ENCODE measurements at places on chromosomes 16 and 17.

DNA sequence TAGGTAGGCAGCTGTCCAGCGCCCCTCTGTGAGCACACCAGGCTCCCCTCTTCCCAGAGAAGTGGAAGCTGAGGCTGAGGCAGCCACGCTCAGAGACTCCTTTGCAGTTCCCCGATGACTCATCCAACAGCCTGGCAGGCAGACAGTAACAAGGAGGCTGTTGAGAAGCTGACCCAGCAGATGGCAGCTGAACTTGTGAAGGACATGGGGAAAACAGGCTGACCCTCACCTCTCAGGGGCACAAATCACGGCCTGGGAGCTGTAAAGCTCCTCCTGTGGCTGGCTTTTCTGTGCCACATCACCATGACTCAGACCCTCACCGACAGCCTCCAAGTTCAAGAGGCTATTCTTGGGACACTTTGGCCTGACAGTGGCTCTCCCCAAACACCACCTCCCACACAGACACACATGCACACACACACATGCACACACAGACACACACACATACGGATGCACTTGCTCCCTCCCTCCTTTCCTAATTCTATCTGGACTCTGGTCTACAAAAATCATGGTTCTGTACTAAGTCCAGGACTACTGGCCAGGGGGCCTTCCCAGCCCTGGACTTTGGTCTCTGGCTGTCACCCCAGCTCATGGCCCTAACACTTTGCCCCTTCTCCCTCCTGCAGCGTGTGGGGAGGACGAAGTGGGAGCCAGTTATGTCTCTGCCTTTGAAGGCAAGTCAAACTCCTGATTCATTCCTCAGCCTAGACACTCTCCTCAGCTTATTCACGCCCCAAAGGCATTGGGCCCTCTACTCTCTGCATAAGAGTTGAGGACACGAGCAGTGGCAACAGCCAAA is 23.2 kb downstream of the MAP3K14 start:
- DNase-seq, result peak; percentile 87

DNA sequence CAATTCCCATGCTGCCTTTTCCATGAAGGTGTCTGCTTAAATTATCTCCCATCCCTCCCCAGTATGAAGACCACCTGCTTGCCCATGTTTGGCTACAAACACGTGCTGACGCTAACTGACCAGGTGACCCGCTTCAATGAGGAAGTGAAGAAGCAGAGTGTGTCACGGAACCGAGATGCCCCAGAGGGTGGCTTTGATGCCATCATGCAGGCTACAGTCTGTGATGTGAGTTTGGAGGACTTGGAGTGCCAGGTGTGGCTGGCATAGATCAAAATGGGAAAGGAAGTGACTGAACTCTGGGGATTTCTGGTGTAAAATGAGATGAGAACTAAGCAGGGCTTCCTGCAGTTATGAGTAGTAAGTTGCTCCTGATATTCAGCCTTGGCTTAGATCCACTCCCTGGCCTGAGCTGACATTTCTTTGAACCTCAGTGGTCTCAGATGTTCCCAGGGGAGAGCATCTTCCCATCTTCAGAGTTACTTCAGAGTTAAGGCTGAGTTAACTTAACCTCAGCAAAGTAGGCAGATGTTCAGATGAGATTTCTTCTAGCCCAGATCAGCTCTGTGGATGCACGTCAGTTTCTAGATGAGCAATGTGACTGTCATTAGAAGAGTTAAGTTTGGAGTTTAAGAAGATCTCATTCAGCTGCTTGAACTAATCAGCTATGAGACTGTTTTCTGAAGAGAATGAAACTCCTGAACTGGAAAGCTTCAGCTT is 32.7 kb downstream of the ITGB3 start:
- no peak for DNase-seq

DNA sequence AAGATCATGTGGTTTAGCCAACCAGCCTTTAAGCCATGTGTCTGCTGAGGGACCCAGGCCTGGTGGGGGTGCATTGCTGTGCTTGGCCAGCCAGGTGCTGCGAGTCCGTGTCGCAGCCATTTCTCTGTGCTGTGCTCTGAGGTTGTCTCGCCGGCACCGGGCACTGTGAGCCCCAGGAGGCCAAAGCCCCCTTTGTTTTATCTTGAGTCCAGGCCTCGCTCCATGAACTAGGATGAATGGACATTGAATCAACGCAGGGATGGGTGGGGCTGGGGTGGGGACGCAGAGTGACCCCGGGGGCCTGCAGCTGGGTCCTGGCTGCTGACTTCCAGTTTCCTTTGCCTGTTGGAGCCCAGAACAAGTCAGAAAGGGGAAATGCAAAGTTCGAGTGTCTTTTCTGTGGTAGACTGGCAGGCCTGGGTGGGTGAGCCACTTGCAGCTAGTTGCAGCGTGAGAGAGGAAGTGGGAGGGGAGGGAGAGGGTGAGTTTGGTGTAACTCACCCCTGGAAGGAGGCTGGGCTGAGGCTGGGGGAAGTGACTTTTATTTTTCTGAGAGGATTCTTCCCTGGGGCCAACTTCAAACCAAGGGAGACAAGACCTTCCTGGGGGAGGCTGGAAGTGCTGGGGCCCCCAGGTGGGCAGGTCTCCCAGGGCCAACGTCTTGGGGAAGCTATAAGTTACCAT is 324.7 kb downstream of the SEC14L1 start:
- peak; percentile 82 for DNase-seq

DNA sequence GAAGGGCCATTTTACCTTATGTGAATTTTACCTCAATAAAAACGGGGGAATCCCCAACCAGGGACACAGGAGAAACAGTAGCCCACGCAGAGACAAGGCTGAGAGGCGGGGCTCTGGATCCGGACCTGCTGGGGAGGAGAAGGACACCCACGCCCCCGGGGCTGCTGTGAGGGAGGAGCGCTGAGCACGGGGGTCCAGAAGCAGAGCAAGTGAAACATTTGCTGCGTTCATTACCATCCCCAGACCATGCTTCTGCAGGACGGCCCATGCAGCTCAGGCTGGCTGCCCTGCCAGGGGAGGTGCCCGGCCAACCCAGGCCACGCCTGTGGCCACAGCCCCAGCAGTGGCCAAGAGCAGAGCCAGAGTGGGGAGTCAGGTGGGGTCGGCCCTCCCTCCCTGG is 50.0 kb downstream of the KCNJ18 start:
- DNase-seq, result no peak

DNA sequence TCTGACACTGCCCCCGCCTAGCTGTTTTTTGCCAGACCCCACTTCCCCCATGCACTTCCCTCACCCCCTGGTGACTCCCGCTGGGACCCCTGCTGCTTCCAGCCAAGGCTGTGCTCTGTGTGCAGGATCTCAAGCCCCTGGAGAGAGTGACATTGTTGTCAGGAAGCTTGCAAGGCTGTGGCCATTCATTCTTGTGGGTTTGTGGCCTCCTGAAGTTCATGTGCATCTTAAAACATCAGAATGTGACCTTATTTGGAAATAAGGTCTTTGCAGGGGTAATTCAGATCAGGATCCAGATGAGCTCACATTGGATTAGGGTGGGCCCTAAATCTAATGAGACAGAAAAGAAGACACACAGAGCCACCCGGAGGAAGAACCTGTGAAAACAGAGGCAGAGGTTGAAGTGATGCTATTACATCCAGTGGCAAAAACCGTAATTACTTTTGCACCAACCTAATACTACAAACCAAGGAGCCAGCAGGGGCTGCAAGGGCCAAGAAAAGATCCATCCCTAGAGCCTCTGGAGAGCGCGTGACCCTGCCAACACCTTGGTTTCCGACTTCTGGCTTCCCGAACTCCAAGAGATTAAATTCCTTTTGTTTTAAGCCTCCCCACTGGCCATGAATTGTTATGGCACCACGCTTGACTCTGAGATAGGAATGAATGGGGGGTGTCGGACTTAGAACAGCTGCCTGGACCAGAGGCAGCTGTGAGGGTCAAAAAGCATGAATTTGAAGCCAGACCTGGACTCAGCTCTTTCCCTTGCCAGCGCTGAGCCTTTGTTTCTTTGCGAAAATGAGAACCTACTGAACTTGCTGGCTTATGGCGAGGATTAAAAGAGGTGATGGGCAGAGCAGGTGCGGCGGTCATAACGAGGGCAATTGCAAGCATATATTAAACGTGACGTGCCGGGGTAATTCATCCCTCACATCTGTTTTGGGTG is 75.5 kb downstream of the BMERB1 start:
- DNase-seq, result no peak

- no peak for DNase-seq
Measured at GRCh38 chr17:67685351-67685750, 32.4 kb upstream of the NOL11 start.

GRCh38 chr17:74485022-74485743 is 18.7 kb downstream of the CD300A start:
- DNase-seq, result no peak

- no peak for DNase-seq
Measured at GRCh38 chr16:71826533-71827017, 17.9 kb upstream of the AP1G1 start.

GRCh38 chr16:50265260-50265659 is 1.1 kb upstream of the ADCY7 start:
- no peak for DNase-seq

DNA sequence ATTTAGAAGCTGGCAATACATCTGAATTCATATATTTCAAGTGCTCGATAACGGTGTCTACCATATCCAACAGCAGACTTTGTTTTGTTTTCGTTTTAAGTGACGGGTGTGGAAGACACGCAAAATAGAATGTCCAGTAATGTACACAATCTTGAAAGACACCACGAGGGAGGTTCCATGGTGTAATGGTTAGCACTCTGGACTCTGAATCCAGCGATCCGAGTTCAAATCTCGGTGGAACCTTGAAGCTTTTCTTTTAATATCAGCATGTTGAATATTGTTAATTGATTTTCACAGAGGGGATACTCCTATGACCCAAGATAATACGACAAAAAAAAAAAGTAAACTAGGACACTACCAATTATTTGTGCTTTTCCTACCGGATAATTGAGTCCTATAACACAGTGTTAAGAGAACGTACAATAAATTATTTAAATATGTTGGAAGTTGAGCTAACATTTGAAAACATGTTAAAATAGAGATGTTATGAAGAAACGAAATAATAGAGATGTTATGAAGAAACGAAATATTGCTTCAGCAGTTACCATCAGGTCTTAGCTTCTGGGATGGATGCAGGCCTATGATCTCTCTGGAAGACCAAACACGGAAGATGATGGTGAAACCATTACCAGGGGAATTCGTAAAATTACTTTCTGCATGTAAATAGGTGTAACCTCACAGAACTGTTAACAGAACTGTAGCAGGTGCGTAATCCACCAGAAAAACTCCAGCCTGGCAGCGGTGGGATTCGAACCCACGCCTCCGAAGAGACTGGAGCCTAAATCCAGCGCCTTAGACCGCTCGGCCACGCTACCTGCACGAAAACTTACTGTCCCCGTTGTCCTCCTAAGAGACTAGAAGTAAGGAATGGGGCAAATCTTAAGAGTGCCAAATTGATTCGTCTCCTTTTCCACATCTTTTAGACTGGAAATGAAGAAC is 1.5 kb upstream of the ALOXE3 start:
- DNase-seq, result peak; percentile 97

GRCh38 chr16:726438-727290 is at the start of the genes CCDC78 and HAGHL:
TSS of gene CCDC78 (minus strand) at chr16:726443. CDS start at chr16:726367, 76 bp downstream.
TSS of gene HAGHL (plus strand) at chr16:727106. CDS start at chr16:727510, 404 bp downstream.
- DNase-seq, result peak; percentile 37

- no peak for DNase-seq
Measured at GRCh38 chr17:68544111-68544915, 32.1 kb downstream of the PRKAR1A start.

DNA sequence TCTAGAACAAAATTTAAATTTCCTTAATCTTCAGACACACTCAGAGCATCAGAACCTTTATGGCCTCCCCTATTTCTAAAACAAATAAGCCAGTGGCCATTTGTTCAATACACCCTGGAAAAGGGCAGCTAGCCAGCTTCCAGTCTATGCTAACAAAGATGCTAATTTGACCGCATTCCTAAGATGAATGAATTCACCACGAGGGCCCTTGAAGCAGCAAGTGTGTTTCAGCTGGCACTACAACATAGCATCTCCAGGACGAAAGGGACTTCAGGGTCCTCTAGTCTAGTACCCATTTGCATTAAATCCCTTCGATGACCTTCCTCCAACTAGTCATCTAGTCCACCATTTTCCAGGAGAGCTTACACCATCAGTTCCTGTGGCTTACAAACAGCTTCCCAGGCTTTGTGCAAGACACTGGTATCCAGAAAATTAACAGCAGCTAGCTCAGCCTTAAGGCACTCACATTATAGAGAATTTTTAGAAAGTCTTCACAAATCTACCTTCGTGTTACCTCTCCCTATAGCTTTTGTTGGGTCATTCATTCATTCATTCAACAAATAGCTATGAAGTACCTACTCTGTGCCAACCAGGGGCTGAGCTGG is 10.9 kb downstream of the KRT37 start:
- DNase-seq, result no peak

DNA sequence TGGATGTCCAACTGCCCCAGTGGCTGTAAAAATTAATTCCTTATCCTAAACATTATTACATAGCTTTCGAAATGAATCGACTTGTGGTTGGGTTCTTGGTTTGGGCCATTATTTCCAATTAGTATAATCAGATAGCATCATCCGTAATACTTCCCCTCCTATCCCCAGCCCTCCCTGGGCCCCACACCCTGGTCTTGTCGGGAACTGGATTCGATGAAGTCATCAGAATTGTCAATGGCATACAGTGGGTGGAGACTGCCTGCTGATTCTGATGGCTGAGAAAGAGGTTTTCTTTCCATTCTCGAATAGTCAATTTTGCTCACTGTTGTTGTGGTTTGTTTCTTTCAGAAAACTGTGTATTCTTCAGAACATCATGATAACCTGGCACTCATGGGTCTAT is 395.1 kb downstream of the SEC14L1 start:
- DNase-seq, result no peak

- DNase-seq, result no peak
Measured at GRCh38 chr16:67594256-67594915, 32.1 kb downstream of the CTCF start.

DNA sequence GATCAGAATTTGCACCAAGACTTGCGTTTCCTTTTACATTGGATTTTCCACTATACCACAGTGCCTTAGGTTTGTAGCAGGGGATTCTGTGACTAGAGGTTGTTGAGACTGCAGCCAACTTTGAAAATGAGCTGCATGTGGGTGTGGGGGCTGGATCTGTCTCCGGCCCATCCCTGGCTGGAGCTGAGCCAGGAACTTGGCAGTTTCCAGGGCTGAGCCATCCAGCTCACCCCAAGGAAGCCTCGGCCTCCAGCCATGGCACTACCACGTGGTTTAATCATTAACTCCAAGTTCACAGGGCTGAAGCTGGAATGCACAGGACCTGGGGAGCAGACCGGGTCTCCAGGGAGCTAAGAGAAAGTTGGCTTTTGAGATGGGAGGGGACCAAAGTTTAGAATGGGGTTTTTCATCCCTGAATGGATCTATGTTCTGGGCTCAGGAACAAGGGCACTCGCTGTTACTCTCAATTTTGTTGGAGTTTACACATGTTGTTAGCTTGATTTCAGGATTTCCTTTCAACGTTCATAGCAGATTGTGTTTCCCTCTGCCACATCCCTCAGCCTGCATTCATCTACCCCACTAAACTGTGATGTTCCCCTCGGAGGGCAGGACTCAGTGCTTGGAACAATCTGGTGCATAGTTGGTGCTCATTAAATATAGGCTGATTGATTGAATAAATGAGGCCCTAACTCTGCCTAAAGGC is 42.3 kb upstream of the HNF1B start:
- no peak for DNase-seq

DNA sequence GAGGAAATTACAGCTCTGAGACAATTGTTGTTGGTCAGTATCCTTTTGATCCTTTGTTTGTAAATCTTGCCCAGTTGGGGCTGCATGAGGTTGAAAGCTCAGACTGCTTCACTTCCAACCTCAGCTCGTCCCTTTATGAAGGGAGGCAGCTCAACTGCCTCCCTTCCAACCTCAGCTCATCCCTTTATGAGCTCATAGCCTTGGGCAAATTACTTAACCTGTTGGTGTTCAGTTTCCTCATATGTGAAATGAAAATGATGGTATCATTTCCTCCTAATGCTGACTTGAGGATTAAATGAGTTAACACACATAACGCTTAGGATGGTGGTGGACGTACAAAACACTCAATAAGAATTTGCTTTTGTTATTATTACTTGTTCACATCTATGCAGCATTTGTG is 265.1 kb downstream of the CDH13 start:
- DNase-seq, result no peak

All from pons (tissue), 1 donor.